ENCODE measurements at places on chromosomes 12 and 14. TPM values are rescaled to one million over a fixed set of nuclear protein-coding genes. Genes with fewer than 3 reads are reported as not detected.

Gene DEPDC4
- 2.6 TPM for total RNA-seq

DNA sequence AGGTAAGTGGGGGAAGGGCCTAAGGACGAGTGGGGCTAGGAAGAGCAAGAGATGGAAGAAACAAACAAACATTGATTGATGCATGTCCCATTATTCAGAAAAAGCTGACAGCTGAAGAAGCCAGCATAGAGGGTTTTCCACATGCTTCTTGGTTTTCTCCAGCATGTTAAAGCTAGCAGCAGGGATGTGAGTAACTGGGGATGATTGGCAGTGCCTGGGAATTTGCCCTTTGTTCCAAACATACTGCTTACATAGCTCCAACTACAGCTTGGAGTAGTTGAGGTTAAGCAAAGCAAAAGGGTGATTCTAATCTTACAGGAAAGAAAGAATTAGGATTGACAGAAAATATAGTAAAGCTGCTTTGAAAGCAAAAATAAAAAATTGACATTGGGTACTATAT, 68.0 kb upstream of the IFNG-AS1 start:
- DNase-seq, result no peak

- no peak for DNase-seq
Observed at GRCh38 chr12:66910366-66910974, 231.6 kb upstream of the GRIP1 start.

GRCh38 chr14:105503296-105503640, 12.2 kb downstream of the TEDC1 start:
- DNase-seq, result no peak

GRCh38 chr14:29168149-29168548, 401.6 kb downstream of the FOXG1 start:
- no peak for DNase-seq

- DNase-seq, result no peak
Observed at GRCh38 chr14:74630881-74631690, 19.0 kb upstream of the LTBP2 start.

Measured in Panc1 (cell line).